ENCODE measurements at places on chromosomes 5 and 9. TPM values are rescaled to one million over a fixed set of nuclear protein-coding genes. Genes with fewer than 3 reads are reported as not detected.

The SLC6A18 gene
- not detected for total RNA-seq

The ADAMTS16 gene
- not detected for total RNA-seq

The FAXDC2 gene
- 4.1 TPM for total RNA-seq

The GAS1 gene
- total RNA-seq: 0.76 TPM

The CRB2 gene
- total RNA-seq: not detected

The ZSWIM6 gene
- total RNA-seq: 13.8 TPM
